Left lobe of liver (tissue), 2 donors: ENCODE measurements at places on chromosomes 12 and 14. TPM values are rescaled to one million over a fixed set of nuclear protein-coding genes. Genes with fewer than 3 reads are reported as not detected.

ADCY6 gene
- 21.3 TPM for total RNA-seq

DNA sequence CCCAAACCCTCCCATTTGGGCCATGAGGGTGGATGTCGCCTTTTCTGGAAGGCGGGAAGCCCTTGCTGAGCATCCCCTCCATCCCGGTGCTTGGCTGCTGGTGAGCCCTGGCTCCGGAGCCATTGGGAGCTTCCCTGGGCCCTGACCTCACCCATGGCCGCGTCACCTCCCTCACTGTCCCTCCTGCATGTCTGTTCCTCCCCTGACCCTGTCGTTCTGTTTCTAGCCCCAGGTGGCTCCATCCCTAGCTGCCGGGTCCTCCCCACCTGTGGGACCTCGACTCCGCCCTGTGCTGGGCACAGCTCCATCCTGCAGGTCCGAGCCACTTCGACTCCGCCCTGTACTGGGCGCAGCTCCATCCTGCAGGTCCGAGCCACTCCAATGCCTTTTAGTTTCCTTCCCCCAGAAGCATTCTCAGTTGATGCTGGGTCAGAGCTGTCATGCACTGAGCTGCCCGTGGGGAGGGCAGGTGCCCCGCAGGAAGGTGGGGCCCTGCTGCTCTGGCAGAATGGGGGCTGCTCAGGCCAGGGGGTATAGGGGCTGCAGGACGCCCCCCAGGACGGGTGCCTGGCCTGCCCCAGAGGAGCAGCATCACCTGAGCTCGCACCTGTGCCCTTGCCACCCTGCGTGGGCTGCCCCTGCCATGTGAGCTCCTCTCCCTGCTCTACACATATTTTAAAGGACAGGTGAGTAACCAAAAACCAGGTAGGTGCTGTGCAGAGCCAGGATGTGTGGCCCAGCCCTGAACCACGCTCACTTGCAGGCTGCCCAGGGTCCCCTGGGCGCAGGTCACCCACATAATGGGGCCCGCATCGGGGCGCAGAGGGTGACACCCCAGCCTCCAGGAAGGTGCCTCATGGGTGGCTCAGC, 19.0 kb downstream of the NOC4L start:
- DNase-seq = no peak

- DNase-seq = no peak
Observed at GRCh38 chr14:89566180-89566579, 149.1 kb upstream of the FOXN3 start.

GRCh38 chr12:115846516-115846915, 431.0 kb downstream of the MED13L start:
- DNase-seq = no peak

- DNase-seq = no peak
Observed at GRCh38 chr12:42421844-42422779, 96.1 kb downstream of the PPHLN1 start.
